Breast epithelium (tissue), 4 donors: ENCODE measurements at places on chromosomes 7 and 10. TPM values are rescaled to one million over a fixed set of nuclear protein-coding genes. Genes with fewer than 3 reads are reported as not detected.

SPDYE16 gene
- total RNA-seq: not detected

GNGT1 gene
- not detected for total RNA-seq

SBDS gene
- 183 TPM for total RNA-seq

UCMA gene
- not detected for total RNA-seq

LAMB1 gene
- total RNA-seq: 324 TPM

FAM25G gene
- total RNA-seq: not detected

TLX1 gene
- total RNA-seq: not detected

OR2A7 gene
- total RNA-seq: 59.0 TPM

DYNC1I1 gene
- 5.7 TPM for total RNA-seq

CDNF gene
- total RNA-seq: 2.9 TPM

OR9A2 gene
- total RNA-seq: 1.2 TPM

MLXIPL gene
- 10.4 TPM for total RNA-seq

DNA sequence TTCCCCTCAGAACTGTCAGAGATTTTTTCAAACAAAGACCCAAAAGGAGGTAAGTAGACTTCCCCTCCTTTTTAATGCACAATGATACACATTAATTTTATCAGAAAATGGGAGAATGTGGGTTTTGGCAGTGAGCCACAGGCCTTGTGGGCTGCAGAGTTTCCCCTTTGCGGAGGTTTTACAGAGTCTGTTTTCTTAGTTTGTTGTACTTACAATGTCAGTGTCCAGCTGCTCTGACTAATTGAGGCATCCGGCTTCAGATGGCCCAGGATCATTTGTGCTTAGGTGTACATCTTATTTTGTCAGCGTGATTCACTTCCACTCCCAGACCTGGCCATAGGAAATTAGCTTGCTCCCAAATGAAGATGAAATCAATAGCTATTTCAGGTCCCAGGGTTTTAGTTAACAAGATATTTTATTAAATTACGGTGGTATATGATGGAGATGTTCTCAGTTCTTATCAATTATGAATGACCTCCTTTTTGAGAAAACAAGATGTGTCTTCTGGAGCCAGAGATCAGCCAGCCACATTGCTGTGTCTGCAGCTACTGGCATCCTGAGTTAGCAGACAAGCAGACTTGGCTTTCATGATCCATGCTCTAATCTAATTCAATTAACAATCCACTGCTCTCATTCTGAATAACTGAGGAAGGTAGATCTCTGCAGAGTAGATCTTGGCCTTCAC lies 1086.6 kb upstream of the SORCS1 start:
- DNase-seq: no peak

DNA sequence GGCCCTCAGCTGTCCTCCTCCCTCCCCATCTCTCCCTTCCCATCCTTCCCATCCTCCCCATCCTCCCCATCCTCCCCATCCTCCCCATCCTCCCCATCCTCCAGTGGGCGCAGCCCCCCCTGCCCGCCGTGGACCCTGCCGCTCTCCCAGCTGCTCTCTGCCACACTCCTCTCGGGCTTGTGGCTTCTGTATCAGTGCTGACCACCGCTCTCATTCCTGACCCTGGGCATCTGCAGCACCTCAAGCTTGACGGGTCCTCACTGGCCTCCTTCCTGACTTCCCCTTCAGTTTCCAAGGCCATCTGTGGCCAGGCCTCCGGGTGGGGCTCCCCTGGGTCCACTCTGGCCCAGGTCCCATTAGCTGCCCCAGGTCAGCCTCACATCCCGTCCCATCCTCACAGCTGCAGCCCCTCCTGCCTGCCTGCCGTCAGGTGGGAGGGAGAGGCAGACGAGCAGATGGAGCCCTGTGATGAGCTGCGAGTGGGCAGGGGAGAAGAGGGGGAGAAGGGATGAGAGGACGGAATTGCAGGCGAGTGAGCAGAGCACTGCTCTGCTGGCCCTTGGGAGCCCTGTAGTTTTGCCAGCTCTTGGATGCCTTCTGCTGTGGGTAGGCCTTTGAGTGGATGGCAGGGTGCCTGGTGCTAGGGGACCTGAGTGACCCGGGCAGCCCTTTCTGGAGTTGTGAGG lies 35.7 kb downstream of the LHPP start:
- no peak for DNase-seq

- DNase-seq: no peak
Observed at GRCh38 chr10:30284865-30285594, 64.0 kb downstream of the MTPAP start.

GRCh38 chr10:93666030-93666429 lies 36.4 kb downstream of the FRA10AC1 start:
- no peak for DNase-seq

GRCh38 chr7:126803060-126803665 lies 449.6 kb downstream of the GRM8 start:
- DNase-seq: no peak

GRCh38 chr10:28282336-28282735 lies 20.5 kb downstream of the MPP7 start:
- DNase-seq: no peak

DNA sequence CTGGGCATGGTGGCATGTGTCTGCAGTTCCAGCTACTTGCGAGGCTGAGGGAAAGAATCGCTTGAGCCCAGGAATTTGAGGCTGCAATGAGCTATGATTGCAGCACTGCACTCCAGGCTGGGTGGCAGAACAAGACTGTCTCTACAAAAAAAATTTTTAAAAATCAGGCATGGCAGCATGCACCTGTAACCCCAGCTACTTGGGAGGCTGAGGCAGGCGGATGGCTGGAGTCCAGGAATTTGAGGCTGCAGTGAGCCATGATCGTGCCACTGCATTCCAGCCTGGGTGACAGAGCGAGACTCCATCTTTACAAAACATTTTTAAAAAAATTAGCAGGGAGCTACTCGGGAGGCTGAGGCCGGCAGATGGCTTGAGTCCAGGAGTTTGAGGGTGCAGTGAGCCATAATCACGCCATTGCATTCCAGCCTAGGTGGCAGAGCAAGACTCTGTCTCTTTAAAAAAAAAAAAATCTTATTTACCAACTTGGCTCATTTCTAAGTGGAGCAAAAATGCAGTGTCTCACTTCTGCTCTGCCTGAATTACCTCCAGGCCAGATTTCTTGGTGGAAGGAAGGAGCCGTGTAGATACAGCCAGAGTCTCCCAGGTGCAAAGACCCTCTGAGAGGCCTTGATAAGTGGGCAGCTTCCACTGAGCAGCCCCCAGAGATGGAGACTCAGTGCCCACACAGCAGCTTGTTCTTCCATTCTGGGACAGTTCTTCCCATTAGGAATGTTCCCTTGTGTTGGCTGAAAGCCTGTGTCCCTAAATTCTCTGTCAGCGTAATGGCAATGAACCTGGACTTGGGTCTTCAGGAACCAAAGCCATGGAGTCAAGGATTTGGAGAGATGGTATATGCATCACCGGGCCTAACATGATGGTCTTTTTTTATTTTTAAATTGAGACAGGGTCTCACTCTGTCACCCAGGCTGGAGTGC lies 30.0 kb downstream of the GTF2IRD1 start:
- DNase-seq: no peak

DNA sequence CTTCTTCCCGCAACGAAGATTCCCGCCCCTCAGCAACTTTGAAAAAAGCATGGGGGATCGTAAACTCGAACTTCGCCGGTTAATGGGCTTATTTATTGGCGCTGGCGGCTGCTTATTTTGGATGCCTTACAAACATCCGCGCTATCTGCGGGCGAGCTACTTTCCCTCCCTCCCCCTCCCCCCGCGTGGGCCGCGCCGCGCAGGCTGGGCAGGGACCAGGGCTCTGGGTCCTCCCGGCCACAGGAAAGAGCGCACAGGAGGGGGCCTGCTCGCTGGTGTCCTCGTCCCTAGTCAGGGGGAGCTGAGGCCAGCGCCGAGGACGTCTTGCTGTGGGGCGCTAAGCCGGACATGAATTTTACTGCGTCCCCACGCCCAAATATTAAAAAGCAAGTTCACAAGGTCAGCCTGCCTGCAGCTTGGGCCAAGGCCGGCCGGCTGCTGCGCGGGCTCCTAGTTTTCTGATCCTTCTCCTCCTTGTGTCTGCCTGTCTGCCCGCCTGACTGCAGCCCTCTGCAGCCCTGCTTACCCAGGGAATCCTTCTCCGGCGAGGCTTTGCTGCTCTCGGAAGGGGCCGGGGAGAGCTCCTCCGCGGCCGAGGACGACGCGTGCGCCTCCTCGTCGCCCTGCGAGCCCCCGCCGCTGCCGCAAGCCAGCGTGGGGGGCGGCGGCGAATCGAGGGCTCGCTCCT lies 1.2 kb downstream of the HOXA10 start:
- peak; percentile 59 for DNase-seq

DNA sequence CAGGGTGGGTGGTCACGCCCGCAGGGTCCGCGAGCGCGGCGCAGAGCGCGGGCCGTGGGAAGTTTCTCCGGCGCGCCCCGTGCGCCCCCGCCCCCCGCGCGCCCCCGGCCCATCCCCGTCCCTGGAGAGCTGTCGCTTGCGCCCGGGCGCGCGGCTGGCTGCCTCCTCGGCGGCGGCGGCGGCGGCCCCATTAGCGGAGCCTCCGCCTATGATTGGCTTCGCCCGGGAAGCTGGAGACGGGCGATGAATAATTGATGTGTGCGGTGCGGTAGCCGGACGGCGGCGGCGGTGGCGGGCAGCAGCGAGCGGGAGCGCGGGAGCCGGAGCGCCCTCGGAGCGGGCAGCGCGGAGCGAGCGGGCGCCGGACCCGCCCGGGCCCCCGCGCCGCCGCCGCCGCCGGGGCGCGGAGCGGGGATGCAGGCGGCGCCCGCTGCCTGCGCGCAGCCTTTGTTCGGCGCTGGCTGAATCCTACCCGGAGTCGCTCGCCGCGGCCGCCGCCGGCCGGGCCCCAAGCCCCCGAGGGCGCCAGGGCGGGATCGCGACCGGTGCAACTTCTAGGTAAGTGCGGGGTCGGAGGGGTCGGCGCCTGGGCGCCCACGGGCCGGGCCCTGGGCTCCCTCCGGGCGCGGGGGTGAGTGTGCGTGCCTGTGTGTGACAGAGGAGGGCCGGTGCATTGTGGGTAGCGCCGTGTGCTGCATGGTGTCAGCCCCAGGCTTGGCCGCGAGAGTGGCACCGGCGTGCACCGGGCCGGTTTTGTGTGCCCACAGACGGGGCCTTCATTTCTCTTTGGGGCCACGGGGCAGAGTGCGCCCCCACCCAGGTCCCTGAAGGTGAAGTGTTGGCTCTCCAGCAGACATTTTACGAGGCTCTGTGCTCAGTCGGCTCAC lies 103.8 kb upstream of the PPIF start:
- no peak for DNase-seq

DNA sequence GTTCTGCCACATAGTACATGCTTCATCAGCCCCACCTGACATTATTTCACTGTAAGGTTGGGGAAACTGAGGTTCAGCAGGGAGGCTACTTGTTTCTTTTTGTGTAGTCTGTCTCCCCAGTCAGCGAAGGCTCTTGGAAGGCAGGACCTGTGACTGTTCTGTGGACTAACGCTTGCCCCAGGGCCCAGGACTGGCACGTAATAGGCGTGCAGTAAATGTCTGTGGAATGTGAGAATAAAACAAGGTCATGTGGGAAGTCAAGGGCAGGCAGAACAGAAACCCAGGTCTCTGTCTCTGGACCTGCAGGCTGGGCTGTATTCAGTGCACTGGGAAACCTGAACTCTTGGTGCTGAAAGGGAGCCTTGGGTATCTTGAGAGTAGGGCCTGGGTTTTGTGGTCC lies 168.7 kb downstream of the RPS24 start:
- DNase-seq: no peak

- DNase-seq: no peak
Observed at GRCh38 chr10:13019280-13019679, 17.8 kb upstream of the CCDC3 start.

DNA sequence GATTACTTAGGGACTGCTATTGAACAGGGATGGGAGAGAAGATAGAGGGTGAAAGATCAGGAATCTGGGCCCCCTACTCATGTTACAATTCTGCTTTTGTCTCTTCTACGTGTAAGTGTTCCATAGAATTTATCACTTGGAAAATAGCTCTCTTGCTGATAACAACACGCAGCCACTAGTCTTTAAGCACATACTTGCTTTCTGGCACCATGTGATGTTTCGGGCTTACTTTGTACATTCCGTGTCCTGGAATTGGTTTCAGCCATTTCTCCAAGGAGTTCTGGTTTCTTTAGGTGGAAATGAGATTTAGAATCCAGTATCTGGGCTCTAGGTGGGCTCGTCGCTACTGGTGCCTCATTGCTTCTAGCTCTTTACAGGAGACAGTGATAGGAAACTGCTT lies 59.7 kb downstream of the TFAM start:
- DNase-seq: no peak

GRCh38 chr10:113035732-113036312 lies 85.8 kb downstream of the TCF7L2 start:
- DNase-seq: no peak

- DNase-seq: no peak
Observed at GRCh38 chr7:155188821-155189581, 108.7 kb upstream of the INSIG1 start.

DNA sequence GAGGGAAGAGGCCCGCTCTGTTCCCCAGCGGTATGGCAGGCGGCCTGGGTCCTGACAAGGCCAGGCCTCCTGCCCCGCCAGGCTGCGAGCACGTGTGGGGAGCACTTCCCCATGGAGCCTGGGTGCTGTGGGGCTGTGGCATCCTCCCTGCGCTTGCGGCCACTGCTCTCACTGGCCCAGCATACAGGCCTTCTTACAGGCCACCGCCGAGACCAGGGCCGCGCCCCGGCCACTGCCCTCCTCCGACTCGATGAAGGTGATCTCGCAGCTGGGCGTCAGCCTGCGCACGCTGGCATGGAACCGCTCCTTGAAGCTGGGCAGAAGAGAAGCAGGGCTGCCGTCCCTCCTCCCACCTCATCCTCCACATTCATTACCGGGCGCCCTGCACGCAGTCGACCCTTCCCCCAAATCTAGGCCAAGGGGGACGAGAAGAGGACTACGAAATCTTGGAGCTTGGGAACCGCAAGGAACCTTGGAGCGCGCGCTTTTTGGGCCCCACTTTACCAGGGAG lies 3.9 kb upstream of the MYL7 start:
- DNase-seq: peak; percentile 41
